ENCODE measurements at places on chromosomes 11 and 22. TPM values are rescaled to one million over a fixed set of nuclear protein-coding genes. Genes with fewer than 3 reads are reported as not detected.

- H3K27me3 ChIP-seq: no peaks in the 10 kb centered on the region
- H3K36me3 ChIP-seq: no peaks in the 10 kb centered on the region
- no peaks in the 10 kb centered on the region for H3K4me1 ChIP-seq
These were observed 121.7 kb upstream of the CRYBB3 start for GRCh38 chr22:25077964-25078363.

Gene JAML
- not detected for total RNA-seq

Gene SNU13
- 163 TPM for total RNA-seq

DNA sequence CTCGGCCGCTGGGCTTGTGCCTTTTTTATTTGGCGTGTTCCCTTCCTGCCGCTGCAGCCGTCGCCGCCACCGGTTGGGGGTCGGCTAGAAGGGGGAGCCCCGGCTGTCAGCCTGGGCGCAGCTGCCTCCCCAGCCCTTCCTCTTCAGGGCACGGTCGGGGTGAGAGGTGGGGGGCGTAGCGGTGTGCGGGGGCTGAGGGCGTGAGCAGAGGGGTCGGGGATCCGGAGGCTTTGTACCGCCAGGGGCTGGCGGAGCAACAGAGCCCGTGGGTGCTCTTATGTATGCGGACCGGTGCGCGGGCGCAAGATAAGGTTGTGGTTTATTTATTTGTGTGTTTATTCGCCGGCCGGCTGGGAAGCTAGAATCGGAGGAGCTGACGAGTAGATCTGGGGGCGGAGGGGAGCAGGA is 477 bp downstream of the ZBTB16 start:
- H3K27me3 ChIP-seq: peaks cover 55% of the 10 kb centered on the region
- H3K27ac ChIP-seq: no peak overlapping the region
- no peak for DNase-seq
- H3K4me1 ChIP-seq: no peaks in the 10 kb centered on the region
- H3K4me3 ChIP-seq: peak overlapping the region; percentile 54

DNA sequence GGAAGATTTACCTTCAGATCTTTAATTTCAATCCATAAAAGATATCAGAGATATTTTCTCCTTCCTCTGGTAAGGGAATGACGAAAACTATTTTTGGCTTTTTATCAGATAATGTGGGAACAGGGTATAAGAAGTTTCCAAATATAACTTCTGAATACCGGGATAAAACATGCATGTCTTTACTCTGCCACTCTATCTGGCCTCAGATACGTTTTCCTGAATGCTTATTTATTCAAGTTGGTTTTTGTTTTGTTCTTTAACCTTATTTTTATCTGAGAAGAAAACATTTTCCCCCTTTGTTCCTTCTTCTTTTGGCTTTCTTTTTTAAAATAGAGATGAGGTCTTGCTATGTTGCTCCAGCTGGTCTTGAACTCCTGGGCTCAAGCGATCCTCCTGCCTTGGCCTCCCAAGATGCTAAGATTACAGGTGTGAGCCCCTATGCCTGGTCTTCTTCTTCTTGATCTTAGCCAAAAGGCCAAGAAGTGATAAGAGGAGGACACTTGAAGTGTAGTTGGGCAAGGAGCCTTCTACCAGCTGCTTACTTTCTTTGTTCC is 1.5 kb downstream of the SERPIND1 start:
- peaks cover 31% of the 10 kb centered on the region for H3K4me1 ChIP-seq
- H3K27ac ChIP-seq: no peak overlapping the region
- no peak for DNase-seq
- no peaks in the 10 kb centered on the region for H3K36me3 ChIP-seq
- H3K4me3 ChIP-seq: no peak overlapping the region

- H3K27me3 ChIP-seq: no peaks in the 10 kb centered on the region
- no peaks in the 10 kb centered on the region for H3K4me1 ChIP-seq
- no peak overlapping the region for H3K27ac ChIP-seq
- H3K4me3 ChIP-seq: no peak overlapping the region
- DNase-seq: no peak
These were observed 50.4 kb downstream of the PARVB start for GRCh38 chr22:44074337-44074984.

Gene MEI1
- total RNA-seq: 0.19 TPM

DNA sequence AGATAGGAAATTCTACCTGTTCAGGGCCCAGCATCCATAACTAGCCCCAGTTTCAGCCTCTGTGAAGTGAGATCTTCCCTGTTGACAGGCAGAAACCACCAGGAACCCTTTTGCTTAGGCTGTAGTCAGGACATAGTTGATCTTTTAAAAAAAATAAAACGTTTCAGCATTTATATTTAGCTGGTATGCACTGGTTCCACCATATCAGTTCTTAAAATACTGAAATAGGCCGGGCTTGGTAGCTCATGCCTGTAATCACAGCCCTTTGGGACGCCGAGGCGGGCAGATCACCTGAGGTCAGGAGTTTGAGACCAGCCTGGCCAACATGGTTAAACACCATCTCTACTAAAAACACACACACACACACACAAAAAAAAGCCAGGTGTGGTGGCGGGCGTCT is 35.3 kb downstream of the GALNT18 start:
- DNase-seq: no peak
- H3K27ac ChIP-seq: no peak overlapping the region
- peaks cover 14% of the 10 kb centered on the region for H3K27me3 ChIP-seq

DNA sequence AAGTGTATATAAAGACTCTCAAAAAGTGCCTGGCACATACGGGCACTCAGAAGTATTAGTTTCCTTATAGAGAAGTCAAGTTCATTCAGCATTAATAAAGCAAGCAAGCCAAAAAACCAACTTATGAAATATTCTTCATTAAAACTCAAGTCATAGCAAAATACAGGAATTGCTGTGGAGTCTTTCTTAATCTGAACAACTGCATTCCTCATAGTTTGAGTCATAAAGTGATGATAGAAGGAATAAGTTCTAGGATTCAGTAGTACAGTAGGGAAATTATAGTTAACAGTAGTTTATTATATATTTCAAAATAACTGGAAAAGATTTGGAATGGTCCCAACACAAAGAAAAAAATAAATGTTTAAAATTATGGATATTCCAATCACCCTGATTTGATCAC is 200.3 kb downstream of the C11orf91 start:
- H3K4me3 ChIP-seq: no peak overlapping the region
- no peak overlapping the region for H3K27ac ChIP-seq
- DNase-seq: no peak

- no peak overlapping the region for H3K4me3 ChIP-seq
- DNase-seq: peak; percentile 98
These were observed 1.3 kb upstream of the NDUFC2 start for GRCh38 chr11:78080818-78081495.

GRCh38 chr11:14551380-14551779 is 31.2 kb upstream of the PSMA1 start:
- H3K36me3 ChIP-seq: no peaks in the 10 kb centered on the region
- no peak for DNase-seq
- peaks cover 3% of the 10 kb centered on the region for H3K27me3 ChIP-seq
- no peaks in the 10 kb centered on the region for H3K4me1 ChIP-seq

Gene OR4D9
- not detected for total RNA-seq

DNA sequence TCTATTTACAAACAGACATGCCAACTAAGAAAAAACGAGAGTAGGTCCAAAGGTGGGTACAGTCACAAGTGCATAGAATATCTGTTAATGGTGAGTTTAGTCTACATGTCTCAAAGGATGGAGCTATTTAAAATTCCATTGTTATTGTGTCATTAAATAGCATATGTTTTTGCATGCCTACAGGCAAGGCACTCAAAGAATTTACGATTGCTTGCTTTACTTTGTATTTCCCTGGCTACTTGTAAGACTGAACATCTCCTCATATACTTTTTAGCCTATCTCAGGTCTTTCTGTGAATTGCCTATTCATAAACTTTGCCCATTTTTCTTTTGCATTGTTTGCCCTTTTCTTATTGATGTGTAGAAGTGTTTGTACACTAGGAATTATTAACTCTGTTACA is 39.7 kb downstream of the DEUP1 start:
- H3K36me3 ChIP-seq: no peaks in the 10 kb centered on the region
- H3K4me3 ChIP-seq: no peak overlapping the region
- DNase-seq: peak; percentile 37
- no peak overlapping the region for H3K27ac ChIP-seq
- H3K4me1 ChIP-seq: no peaks in the 10 kb centered on the region

DNA sequence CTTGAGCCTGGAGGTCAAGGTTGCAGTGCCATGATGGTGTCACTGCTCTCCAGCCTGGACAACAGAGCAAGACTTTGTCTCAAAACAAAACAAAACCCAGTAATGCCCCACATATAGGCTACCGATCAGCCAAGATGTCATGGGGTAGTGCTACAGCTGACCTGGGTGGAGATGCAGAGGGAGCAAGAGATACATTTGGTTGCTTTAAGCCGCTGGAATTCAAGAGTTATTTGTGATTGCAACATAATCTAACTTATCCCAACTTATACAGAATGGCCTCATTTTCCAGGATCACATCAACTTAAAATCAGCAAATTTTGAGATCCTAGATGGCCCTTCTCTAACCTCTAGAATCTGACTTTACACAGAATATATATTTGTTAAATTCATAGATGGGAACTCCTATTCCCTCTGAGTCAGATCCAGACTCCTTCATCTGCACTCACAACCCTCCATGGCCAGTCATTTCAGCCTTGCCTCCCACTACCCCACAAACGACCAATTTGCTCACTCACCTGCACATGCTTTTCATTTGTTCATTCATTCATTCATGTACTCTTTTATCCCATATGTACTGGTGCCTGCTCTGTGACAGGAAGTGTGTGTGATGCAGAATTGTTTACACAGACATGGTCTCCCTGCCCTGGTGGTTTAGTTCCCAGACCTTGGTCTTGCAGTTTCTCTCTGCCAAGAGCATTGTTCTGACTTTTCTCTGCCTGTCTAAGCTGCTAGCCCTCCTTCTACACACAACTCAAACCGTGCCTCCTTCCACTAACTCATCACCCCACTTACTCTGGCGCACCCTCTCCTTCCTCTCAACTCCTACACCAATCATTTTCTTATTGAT is 24.1 kb upstream of the APLNR start:
- H3K4me3 ChIP-seq: no peak overlapping the region
- no peaks in the 10 kb centered on the region for H3K4me1 ChIP-seq
- no peak for DNase-seq
- H3K36me3 ChIP-seq: no peaks in the 10 kb centered on the region
- H3K27ac ChIP-seq: no peak overlapping the region

- H3K27me3 ChIP-seq: no peaks in the 10 kb centered on the region
- H3K4me3 ChIP-seq: no peak overlapping the region
- no peaks in the 10 kb centered on the region for H3K36me3 ChIP-seq
- no peak overlapping the region for H3K27ac ChIP-seq
- no peak for DNase-seq
These were observed 154.1 kb downstream of the CTTN start for GRCh38 chr11:70552167-70553150.

DNA sequence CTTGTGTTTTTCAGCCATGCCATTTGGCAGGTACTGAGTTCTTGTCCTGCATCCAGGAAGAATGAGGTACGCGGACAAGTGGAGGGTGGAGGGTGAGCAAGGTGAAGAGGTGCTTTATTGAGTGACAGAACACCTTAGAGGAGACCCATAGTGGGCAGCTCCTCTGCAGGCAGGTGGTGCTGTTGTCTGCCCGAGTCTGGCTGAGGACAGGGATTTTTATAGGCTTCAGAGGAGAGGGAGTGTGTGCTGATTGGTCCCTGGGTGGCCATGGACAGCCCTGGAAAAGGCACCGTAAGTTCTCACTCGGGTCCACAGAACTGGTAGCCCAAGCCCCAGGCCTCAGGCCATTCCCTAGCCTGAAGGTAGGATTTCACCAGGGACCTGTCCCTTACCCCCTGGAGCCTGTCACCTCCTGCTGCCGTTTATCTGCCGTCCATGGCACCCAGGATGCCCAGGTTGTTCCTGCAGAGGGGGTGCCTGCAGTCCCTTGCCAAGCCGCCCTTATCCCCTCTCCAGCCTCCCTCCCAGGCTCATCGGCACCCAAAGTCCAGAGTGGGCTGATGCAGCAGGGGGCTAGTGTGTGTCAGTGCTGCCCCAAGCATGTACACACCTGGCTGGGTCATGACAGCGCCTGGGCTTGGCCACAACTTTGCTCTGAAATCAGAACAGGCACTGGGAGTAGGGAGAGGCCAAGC is 213.6 kb downstream of the LRRC4C start:
- H3K4me1 ChIP-seq: no peaks in the 10 kb centered on the region
- no peaks in the 10 kb centered on the region for H3K27me3 ChIP-seq
- DNase-seq: no peak

DNA sequence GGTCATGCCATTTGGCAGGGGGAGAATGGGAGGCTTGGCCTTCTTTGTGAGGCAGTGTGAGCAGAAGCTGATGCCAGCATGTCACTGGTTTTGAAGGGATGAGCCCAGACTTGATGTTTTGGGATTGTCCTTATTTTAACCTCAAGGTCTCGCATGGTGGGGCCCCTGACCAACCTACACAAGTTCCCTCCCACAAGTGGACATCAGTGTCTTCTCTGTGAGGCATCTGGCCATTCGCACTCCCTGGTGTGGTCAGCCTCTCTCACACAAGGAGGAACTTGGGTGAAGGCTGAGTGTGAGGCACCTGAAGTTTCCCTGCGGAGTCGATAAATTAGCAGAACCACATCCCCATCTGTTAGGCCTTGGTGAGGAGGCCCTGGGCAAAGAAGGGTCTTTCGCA is 59.8 kb downstream of the TIMP3 start:
- no peak overlapping the region for H3K4me3 ChIP-seq
- no peak overlapping the region for H3K27ac ChIP-seq
- no peaks in the 10 kb centered on the region for H3K4me1 ChIP-seq
- H3K27me3 ChIP-seq: no peaks in the 10 kb centered on the region

Gene OR52E8
- total RNA-seq: not detected

Gene GAL
- 26.3 TPM for total RNA-seq

DNA sequence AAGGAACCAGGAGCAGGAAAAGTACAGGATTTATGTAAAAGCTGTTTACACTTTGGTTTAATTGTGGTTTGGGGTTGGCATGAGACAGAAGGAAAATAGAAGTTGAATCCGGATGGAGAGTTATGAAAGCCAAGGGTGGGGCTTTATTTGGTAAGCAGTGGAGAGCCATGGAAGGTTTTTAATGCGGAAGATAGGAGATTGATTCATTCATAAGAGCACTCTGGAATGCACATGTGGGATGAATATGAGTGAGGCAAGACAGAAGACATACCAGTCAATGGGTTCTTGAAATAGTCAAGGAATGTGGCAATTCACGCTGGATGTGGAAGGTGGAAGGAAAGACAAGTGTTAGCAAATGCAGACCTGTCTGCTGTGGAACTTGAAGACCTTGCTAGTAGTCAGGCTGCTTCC is 9.3 kb upstream of the GLB1L3 start:
- H3K4me3 ChIP-seq: no peak overlapping the region
- peak; percentile 84 for DNase-seq
- no peak overlapping the region for H3K27ac ChIP-seq
- H3K27me3 ChIP-seq: peaks cover 18% of the 10 kb centered on the region
- peaks cover 7% of the 10 kb centered on the region for H3K4me1 ChIP-seq

Gene TEX54
- not detected for total RNA-seq

Data from astrocyte (in vitro differentiated cells and primary cell).